ENCODE measurements at places on chromosomes 11 and 22.

GRCh38 chr11:57276169-57276970 lies 39.3 kb upstream of the APLNR start:
- DNase-seq, result no peak

- DNase-seq, result no peak
Measured at GRCh38 chr11:37459456-37459855, 861.4 kb upstream of the RAG2 start.

DNA sequence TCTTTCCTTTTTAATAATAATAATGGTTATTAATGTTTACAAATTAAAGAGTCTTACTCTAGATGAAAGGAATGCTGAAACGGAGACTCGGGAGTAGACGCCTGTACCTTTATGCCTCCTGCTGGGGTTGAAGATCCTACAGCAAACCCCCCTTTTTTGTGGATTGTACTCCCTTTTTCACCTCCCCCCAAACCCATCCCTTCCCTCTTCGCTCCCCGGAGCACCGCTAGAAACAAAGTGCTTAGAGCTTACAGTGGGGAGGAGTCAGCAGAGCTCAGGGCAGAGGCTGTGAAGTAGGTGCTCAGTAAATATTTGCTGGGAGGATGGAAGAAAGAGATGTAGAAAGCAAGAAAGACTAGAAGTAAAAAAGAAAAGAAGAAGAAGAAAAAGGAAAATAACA lies 169.7 kb downstream of the NXPE2 start:
- no peak for DNase-seq

GRCh38 chr11:60878245-60879101 lies 11.1 kb downstream of the ZP1 start:
- DNase-seq, result no peak

DNA sequence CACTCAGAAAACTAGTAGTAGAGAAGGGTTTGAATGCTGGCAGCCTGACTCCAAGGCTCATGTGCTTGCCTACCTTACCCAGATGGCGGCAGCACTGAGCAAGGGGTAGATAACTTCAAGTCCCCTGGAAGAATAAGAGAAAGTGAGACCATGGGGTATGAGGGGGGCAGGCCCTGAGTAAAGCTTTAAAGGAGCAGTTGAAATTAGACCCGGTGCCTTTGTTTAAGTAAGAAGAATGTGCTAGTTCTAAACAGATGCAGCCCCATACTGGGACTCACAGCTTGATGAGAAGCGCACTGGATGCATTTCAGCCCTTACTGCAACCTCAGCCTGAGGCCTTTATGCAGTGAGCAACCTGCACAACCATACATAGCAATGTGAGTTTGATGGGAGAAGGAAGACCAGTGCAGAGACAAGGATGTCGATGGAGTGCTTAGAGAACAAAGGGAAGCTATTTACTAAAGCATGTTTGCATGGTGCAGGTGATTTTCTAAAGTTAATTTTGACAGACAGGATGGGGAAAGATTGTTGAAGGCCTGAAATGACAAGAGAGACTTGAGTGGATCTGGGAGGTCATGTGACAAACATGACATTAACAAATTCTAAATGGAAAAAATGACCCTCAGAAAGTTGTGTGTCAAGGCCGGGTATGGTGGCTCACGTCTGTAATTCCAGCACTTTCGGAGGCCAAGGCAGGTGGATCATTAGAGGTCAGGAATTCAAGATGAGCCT lies 27.1 kb upstream of the TMA7B start:
- DNase-seq, result no peak

DNA sequence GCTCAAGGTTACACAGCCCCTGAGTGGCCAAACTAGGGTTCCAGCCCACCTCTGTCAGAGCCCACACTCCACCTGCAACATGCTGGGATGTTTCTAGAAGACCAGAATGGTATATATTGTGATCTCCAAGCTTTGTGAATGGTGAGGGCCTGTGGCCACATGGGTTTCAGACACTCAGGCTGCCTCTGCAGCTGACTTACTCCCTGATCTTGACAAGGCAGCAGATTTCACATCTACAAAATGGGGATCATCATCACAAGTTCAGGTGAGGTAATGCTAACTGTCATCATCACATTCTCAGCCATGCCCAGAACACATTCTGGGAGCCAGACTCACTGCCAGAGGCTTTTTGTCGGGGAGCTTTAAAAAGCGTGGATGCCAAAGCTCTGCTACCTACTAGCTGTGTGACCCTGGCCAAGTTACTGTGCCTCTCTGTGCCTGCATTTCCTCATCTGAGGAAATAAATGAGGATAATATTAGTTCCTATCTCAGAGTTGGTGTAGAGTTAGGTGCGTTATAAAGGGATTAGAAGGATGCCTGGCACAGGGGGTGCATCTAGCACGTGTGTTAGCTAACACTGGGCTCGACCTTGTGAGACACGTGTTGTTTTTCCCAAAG lies 24.9 kb upstream of the WNT11 start:
- no peak for DNase-seq

DNA sequence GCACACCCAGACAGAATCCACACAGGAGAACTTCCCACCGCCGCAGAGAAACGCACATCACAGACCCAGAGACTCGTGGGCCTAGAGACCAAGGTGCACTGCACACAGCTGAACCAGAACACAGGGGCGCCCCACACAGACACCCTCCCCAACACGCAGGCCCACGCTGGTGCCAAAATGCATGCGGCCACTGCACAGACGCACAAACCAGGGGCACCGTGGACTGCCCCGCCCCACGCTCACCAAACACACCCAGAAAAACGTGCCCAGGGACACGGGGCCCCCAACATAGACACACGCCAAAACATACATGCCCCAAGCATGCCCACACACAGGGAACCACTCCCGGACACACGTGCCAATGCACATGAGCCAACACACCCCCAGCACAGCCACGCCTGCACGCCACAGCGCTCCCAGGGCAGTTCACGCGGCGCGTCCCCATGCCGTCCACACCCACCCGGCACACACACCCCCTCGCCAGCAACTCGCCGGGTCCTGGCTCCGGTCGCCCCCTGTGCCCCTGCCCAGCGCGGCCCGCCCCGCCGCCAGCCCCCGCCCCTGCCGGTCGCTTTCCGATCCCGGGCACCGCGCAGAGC lies 7.8 kb downstream of the ELFN2 start:
- DNase-seq, result no peak

GRCh38 chr22:29259253-29259899 lies 8.4 kb downstream of the RHBDD3 start:
- no peak for DNase-seq

GRCh38 chr11:78823588-78823987 lies 248.9 kb upstream of the NARS2 start:
- DNase-seq, result no peak

GRCh38 chr11:6397636-6398035 lies 7.4 kb downstream of the SMPD1 start:
- DNase-seq, result no peak

- no peak for DNase-seq
Measured at GRCh38 chr11:77174559-77174958, 46.5 kb downstream of the MYO7A start.

GRCh38 chr11:32374261-32374711 lies 61.1 kb downstream of the WT1 start:
- no peak for DNase-seq

- no peak for DNase-seq
Measured at GRCh38 chr22:19114984-19115552, 7.1 kb downstream of the DGCR2 start.

GRCh38 chr11:63567044-63567840 lies 4.1 kb upstream of the PLAAT2 start:
- no peak for DNase-seq

DNA sequence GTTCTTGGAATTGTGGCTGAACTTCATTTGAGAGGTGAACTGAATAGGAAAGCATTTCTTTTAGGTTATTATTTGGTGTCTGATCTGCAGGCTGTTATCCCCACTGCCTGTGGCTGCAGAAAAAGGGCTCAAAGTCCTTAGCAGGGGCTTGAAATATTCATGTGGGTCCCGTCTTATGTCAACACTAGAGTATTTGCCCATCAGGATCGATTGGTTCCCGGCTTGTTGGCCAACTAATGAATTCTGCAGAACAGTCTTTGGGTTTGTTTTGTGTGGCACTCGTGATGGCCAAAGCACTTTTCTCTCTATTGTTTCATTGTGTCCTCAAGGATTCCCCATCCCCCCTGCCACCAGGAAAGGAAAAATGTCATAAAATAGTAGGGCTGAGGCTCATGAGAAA lies 211.9 kb downstream of the MYO18B start:
- DNase-seq, result peak; percentile 19

- DNase-seq, result no peak
Measured at GRCh38 chr11:13899603-13900002, 62.9 kb upstream of the SPON1 start.

- DNase-seq, result no peak
Measured at GRCh38 chr11:76600124-76600655, 70.4 kb downstream of the LRRC32 start.

- peak; percentile 63 for DNase-seq
Measured at GRCh38 chr22:39622881-39623367, 52.4 kb downstream of the CACNA1I start.

DNA sequence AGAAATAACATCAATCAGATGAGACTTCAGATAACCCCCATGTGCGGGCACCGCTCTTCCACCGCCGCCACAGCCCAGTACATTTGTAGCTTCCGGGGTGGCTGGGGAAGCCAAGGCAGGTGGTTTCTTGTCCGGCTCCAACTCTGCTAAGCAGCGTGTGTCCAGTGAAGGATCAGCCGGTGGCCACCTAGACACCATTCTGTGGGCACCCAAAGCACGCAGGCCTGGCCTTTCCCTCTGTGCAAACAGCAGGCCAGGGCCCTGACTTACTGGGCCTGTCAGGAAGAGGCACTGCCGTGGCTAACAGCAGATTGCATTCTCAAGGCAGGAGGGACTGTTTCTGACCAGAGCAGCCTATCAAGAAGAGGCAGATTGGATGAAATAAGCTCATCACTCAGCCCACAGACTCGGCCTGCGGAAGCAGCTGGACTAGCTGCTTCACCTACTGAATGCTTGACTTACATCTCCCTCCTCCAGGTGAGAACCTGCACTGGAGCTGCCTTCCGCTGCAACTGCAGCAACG lies 74.8 kb downstream of the ETS1 start:
- no peak for DNase-seq

DNA sequence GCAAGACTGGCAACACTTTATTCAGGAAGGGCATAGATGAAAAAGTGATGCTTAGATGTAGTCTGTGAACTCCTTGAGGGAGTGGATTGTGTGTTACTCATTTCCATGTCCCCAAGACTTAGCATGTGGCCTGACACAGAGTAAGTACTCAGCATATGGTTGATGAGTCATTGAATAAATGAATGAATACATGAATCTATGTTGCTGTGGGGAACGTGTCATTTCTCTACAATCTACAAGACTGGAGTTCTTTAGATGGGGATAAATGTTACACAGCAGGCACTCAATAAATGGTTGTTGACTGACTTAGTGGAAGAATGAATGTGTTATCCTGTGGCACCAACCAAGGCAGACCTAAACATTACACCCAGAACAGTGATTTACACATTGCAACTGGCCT lies 17.9 kb downstream of the BPIFC start:
- DNase-seq, result no peak

- DNase-seq, result no peak
Measured at GRCh38 chr11:75063741-75064314, 32.8 kb downstream of the OR2AT4 start.

DNA sequence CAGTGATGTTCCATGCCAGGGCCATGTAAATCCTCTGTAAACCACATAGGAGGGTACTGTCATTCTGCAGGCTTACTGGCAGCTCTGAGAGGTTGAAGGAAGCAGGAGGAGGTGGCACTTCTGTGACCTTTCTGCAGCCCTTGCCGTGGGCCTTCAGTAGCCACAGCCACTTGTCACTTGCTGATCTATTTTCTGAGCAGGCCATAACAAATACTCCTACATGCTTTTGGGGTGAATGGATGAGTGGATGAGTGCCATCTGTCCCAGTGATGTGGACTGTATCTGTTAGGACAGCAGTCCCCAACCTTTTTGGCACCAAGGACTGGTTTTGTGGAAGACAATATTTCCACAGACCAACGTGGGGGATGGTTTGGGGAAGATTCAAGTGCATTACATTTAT lies 10.2 kb downstream of the B3GNT6 start:
- no peak for DNase-seq

DNA sequence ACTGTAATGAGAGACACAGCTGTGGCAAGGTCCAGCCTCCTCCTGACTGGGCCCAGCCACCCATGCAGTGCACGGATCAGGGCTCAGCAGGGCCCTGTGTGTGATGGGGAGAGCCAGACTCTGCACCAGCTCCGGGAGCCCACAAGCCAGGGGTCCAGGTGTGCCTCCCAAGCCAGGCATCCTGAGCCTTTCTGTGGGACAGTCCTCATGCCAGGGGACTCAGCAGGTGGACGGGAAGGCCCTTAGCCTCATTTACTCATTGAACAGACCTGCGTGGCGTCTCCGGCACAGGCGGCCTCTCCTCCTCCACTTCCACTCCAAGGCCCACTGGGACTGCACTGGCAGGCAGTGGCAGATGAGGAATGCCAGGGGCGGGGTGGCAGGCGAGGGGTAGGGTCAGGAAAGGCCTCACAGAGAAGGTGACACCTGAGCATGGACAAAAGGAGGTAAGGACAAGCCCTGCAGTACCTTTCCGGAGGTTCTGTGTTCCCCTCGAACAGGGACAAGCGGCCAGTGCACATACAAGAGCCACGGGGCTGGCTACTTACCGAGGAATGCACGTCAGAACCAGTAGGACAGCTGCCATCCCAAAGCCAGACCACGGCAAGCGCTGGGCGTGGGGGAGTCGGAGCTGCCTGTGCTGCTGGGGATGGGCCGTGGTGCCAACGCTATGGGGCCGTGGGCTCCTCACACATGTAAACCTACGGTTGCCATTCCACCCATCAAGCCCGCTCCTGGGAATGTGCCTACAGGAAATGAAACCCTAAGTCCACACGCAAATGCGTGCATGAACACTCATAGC lies 52.7 kb downstream of the IGF2 start:
- peak; percentile 5 for DNase-seq

GRCh38 chr22:17802822-17803221 lies 28.6 kb upstream of the BID start:
- DNase-seq, result no peak
